NCI-H1436 treated with DMSO at 0.1 percent for 48 hours (cell line): ENCODE measurements at places on chromosomes 13 and 19.

DNA sequence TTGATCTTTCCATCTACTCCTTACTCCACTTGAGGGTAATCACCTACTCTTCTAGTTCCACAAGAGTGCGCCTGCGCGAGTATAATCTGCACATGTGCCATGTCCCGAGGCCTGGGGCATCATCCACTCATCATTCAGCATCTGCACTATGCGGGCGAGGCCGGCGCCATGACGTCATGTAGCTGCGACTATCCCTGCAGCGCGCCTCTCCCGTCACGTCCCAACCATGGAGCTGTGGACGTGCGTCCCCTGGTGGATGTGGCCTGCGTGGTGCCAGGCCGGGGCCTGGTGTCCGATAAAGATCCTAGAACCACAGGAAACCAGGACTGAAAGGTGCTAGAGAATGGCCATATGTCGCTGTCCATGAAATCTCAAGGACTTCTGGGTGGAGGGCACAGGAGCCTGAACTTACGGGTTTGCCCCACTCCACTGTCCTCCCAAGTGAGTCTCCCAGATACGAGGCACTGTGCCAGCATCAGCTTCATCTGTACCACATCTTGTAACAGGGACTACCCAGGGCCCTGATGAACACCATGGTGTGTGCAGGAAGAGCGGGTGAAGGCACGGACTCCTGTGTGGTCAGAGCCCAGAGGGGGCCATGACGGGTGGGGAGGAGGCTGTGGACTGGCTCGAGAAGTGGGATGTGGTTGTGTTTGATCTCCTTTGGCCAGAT is 2.7 kb upstream of the KLK2 start:
- DNase-seq: no peak

- no peak for DNase-seq
These were observed 269.9 kb downstream of the DACH1 start for GRCh38 chr13:71597150-71597549.

- no peak for DNase-seq
These were observed 340.6 kb downstream of the ENOX1 start for GRCh38 chr13:43446126-43446525.

DNA sequence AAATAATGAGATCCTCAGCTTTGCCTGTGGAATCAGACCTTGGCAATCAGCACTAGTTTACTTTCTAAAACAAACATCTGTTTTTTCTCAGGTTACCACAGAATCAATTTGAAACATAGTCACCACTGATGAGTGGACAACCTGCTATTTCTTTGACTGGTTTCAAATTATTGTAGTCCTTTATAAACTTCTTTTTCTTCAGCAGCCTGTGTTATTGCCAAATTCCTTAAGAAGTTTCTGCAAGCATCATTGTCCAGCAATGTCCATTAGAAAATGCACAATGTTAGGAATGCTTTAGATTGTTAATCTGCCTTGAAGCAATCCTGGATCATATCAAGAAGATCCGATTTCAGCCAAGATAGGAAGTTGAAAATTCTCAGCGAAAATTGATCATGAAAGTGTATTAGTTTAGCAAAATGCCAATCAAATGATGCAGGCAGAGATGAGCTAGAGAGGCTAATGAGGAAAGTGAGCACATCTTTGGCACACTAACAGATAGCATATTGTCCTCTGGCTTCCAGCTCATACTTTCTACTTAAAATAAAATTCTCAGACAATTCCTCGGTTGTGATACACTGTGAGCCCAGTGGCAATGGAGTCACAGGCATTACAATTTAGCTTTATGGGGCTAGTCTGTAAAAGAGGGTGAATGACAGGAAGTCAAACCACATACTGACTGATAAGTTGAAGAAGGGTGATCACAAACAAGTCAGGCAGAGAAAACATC is 270.6 kb downstream of the SLITRK6 start:
- DNase-seq: no peak

- no peak for DNase-seq
These were observed 304.7 kb downstream of the ENOX1 start for GRCh38 chr13:43482026-43482425.

GRCh38 chr13:44128552-44129001 is 245.0 kb upstream of the SERP2 start:
- DNase-seq: no peak
